Muscle of arm (tissue), 14 donors: ENCODE measurements at places on chromosomes 6 and 20. TPM values are rescaled to one million over a fixed set of nuclear protein-coding genes. Genes with fewer than 3 reads are reported as not detected.

DNA sequence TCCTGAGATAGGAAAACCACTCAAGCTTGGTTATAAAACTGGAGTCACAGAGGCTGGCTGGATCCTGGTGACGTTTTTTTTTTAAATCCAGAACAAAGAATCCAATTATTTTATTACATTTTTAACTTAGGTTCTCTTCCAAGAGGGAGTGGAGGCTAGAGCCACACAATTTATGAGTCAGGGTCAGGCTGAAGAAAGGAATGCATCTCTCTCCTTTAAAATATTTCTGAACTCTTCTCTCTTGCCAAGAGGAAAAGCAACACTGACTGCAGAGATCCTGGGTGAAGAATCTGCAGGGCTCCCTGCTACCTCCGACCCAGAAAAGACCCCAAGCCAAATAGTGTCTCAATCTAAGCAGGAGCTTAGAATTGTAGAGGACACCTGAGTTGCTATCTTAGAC is 88.5 kb upstream of the SSTR4 start:
- DNase-seq: no peak

DNA sequence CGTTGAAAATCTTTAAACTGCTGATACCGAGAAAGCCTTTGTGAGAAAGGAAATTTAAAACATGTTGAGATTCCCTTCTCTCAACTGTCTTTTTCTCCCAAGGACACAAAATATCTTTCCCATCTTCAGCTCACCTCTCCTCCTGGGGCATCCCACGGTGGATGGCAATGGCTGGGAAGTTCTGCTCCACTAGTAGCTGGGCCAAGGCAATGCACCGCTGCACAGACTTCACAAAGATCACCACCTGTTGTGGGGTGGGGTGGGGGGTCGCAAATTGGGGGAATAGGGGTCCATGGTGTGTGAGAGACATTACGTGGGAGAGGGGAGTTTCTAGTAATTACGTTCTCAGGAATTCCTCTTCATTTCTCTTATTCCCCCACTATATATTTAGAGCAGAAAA is 2.4 kb downstream of the MCCD1 start:
- DNase-seq: no peak

DNA sequence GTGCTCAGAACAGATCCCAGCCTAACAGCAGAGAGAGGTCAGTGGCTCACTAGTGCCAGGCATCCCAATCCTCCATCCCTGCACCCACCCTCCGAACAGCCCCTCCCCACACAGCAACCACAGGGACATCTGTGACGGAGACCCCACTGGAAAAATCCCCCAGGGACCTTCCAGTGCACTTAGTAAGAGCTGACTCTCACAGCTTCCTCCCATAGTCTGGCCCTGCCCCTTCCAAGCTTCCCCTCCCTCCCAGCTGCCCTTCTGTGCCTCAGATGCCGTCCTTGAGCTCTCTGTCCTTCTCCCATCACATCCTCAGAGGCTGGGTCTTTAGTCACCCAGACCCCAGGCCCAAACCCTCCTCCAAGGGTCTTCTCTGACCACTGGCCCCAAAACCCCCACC is 9.7 kb upstream of the THBS2 start:
- no peak for DNase-seq

The SLC22A2 gene
- not detected for polyA plus RNA-seq

DNA sequence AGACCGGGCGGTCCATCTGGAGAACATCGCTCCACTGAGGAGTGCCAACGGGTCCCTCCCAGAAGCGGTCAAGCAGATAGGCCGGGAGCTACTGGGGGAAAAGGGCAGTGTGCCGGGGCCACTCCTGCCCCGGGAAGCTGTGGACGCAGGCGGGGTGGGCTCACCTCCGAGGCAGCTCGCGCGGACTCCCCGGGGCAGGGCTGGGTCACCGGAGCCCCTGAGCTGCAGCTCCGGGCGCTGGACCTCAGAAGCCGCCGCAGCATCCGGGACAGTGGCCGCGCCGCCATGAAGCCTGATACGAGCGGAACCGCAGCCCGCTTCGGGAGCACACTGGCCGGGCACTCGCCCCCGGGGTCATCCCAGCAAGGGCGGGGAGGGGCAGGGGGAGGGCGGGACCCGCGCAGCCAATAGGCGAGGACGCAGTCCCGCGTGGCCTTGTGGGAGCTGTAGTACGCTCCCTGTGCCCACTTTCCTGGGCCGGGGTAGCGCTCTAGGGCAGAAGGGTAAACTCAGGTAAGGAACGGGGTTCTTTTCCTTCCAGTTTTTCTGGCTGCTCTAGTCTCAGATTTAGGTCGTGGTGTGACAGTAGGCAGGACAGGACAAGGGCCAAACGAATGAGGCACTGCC is at the start of gene MOCS1:
Gene MOCS1, minus strand, starts transcription at position 332 of the 627 bp plus-strand sequence. Its CDS starts 45 bp downstream, at position 287.
- DNase-seq: peak; percentile 55

The JPH2 gene
- polyA plus RNA-seq: 65.7 TPM

The BMP6 gene
- 1.8 TPM for polyA plus RNA-seq

DNA sequence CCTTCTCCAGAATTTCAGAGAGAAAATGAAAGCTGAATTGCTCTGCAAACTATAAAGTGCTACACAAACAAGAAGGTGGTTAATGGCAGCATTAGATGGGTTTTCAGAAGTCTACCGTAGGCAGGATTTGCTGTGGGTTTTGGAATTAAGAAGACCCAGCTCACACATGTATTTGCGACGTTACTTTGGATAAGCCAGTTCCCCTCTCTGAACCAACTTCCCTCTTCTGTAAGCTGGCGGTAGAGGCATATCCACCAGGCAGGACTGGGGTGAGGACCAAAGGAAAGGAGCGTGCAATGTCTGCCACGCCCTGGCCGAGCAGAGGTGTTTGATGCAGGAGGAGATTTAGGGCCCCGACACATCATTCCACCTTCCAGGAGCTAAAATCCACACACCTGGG is 6.9 kb downstream of the RSPO4 start:
- no peak for DNase-seq
